ENCODE measurements at places on chromosomes 16 and 17.

- DNase-seq, result no peak
Measured at GRCh38 chr17:31202968-31203367, 94.1 kb downstream of the OMG start.

DNA sequence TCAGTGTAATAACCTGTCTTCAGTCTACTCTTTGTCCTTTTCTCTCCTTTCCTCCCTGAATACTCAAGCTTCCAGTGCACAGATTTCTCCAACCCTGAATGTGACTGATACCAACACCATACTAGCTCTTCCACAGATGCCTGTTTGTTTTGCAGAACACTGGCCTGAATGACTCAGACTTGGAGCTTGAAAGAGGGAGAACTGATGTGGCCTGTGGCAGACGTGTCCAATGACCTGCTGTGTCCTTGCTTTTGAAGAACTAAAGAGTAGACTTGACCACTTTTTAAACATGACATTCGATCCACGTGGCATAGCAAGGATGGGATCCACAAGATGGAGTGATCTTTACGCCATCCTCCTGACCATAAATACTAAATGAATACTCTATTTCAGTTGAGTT lies 361.0 kb downstream of the WWOX start:
- DNase-seq, result no peak

- no peak for DNase-seq
Measured at GRCh38 chr16:2048116-2048543, 345 bp downstream of the TSC2 start.

DNA sequence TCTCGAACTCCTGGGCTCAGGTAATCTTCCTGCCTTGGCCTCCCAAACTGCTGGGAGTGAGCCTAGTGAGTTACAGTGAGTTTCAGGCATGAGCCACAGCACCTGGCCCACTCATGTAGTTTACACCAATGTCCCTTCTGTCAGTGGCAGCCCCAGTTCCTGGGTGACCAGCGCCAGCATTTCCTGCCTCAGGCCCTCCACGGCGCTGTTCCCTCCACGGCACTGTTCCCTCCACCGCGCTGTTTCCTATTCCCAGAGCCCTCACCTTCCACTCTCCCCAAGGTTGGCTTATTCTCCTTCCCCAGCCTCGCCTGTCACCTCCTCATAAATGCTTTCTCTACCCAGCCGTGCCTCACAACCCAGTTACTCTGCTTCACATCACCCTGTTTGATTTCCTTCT lies 32.6 kb downstream of the ITGAE start:
- DNase-seq, result no peak

DNA sequence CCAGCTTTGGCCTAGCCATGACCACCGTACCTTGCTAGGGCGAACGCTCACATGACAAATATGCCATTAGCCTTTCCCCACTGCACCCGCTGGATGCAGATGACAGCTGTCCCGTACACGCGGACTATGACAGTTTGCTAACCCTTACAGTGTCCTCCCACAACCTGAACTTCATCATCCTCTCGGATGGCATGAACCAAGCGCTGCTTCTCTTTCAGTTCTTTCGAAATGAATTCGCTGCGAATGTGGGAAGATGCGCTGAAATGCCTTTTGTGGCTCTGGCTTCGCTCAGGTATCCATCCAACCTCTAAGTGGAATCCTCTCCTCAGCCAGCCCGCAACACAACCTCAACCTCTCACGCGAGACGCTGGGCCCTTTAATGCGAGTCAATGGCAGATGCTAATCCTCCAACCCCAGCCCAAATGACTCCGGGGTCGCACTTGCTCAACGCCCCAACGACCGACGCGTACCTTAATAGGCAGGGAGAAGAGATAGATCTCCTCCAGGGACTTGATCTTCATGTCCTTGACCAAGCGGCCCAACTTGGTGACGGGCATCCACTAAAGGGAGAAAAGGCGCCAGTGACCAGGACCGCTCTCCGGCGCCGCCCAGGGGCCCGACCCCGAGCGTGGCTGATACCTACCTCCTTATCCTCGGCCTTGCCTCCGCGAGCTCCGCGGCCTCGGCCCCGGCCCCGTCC lies 670 bp downstream of the RPS2 start:
- DNase-seq, result no peak

DNA sequence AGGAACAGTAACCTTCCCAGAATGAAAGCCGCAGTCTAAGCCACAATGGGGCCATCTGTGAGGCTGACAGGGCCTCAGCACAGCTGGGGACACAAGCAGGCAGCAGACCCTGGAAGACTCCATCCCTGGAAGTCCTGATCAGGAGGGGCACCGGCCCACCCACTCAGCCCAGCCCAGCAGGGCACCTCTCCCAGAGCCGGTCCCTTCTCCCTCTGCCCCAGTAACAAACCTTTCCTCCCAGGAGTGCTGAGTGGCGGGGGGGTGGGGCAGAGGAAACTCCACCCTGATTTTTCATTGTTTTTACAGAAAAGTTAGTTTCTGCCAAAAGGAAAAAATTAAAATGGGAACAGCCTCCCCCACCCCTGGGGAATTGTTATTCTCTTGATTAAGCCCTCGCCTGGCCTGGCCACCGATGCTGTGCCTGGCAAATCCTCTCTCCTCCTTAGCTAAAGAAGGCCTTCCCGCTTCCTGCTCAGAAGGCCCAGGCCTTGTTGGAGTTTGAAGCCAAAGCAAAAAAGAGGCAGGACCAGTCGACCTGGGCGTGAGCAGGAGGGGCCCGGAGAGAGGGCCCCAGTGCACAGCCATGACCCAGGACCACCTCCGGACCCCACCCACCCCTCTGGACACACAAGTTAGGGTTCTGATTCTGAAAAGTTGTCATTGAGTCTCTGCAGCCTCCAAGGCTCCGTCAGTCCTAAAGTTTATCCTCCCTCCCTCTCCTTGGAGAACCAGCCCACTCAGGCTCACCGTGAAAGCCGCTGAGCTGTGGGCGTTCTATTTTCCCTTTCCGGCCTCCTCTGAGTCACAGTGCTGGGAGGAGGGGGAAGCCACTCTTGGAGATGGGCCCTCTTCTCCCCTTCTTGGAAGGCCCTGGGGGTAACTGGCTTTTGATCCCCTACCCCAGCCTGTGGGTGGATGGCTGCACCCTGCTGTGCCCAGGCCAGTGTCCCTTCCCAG lies 128.4 kb upstream of the TNRC6C start:
- DNase-seq, result no peak

- no peak for DNase-seq
Measured at GRCh38 chr16:88747588-88748301, 37.3 kb downstream of the PIEZO1 start.

DNA sequence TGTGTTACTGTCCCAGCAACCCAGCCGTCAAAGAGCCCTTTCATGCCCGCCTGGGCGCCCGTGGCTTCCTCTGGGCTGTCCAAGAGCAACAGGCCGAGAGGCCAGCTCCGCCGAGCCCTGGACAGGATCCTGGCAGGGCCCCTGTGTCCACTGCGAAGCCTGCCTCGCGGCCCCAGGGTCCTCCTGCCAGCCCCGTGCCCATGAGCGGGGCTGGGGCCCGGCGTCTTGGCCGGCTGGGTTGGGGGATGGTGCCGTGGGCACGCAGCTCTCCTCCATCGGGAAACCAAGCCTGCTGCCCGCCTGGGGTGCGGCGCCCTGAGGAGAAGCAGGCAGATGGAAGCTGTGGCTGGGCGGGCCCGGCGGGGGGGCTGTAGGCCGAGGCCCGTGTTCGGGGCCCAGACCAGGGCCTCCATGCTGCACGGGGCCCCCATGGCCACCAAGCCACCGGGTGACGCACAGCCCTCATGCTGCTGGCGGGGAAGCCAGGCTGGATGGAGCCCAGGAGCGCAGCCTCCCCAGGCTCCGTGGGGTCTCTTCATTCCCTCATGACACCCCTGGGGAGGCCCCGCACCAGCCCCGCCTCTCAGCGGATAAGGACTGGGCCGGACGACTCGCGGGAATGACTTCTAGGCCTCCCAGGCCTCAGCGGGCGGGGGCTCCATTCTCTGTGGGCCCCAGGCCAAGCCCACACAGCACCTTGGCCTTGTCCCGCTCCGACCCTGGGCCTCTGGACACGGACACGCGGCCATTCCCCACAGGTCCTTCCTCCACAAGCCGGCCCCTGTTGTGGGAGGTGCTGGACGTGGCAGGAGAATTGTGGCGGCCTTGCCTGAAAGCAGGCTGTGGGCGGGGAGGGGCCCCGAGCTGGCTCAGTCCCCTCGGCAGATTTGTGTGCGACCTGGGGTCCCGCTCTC lies at the start of gene C1QTNF8:
Gene C1QTNF8, minus strand, starts transcription at position 76 of the 914 bp plus-strand sequence. CDS start 1,322 bp downstream, outside the sequence.
- no peak for DNase-seq

- no peak for DNase-seq
Measured at GRCh38 chr16:1159973-1160772, 7.3 kb downstream of the CACNA1H start.

- no peak for DNase-seq
Measured at GRCh38 chr17:75628425-75628824, 4.8 kb upstream of the SMIM5 start.

DNA sequence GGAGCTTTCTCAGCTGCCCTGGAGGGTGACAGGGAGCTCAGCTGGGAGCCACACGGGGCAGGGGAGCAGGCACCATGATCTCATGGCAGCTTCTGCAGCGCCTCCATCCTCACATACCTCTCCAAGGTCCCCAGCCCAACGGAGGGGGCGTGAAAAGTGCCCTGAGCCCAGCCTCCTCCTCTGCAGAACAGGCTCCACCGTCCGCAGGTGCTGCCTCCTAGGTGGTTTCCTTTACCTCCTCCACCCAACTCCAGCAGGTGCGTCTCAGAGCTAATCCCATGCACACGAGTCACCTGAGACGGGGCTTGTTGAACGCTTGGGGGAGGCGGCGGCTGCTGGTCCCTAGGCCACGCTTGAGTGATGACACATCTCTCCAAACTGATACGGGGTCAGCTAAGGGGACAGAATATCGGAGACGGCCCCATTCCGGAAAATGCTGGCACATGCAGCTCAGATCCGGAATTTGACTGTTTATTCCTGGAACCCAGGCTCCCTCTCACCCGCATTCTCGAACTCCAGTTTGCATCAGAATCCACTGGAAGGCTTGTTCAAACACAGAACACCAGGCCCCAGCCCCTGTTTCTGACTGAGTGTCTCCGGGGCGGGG lies 387 bp upstream of the SLC38A8 start:
- DNase-seq, result no peak

GRCh38 chr17:37711113-37711512 lies 33.7 kb downstream of the HNF1B start:
- no peak for DNase-seq

DNA sequence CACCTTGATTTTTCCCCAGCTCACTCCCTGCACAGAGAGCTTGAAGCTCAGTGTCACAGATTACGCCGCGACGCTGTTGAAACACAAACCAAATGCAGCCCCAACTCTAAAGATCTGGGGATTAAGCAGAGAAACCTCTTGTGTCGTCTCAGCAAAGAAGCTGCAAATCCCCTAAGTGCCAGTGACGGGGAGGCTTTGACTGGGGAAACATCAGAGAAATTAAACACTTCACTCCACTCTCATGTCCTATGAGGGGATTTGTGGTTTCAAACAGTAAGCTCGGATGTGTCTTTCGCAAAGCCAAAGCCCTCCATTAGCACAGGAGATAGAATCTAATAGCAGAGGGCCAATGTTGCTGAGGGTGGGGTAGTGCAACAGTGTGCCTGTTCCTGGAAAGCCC lies 233.7 kb downstream of the HS3ST4 start:
- DNase-seq, result no peak

GRCh38 chr16:16080465-16081065 lies 131.1 kb downstream of the ABCC1 start:
- no peak for DNase-seq

GRCh38 chr17:39073916-39074315 lies 77.5 kb downstream of the PLXDC1 start:
- DNase-seq, result no peak

- no peak for DNase-seq
Measured at GRCh38 chr16:50999181-50999580, 151.9 kb downstream of the SALL1 start.

DNA sequence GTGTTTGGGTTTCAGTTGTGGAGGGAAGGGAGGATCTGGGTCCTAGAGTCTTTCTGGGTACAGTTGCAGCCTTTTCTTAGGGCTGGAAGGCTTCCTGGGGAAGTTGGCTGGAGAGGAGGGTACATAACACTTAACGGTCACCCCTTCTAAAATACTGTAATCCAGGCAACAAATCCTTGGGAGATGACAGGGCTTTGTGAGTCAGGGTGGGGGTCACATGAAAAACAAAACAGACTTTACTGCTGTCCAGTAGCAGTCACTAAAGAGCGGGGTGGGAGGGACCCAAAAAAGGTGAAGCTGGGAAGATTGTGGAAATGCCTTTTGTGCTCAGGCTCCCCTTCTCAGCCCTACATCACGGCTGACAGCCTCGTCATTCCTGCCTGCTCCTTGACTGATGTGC lies 6.3 kb downstream of the SAP30BP start:
- DNase-seq, result no peak

GRCh38 chr16:71726476-71727315 lies 2.2 kb upstream of the PHLPP2 start:
- no peak for DNase-seq

DNA sequence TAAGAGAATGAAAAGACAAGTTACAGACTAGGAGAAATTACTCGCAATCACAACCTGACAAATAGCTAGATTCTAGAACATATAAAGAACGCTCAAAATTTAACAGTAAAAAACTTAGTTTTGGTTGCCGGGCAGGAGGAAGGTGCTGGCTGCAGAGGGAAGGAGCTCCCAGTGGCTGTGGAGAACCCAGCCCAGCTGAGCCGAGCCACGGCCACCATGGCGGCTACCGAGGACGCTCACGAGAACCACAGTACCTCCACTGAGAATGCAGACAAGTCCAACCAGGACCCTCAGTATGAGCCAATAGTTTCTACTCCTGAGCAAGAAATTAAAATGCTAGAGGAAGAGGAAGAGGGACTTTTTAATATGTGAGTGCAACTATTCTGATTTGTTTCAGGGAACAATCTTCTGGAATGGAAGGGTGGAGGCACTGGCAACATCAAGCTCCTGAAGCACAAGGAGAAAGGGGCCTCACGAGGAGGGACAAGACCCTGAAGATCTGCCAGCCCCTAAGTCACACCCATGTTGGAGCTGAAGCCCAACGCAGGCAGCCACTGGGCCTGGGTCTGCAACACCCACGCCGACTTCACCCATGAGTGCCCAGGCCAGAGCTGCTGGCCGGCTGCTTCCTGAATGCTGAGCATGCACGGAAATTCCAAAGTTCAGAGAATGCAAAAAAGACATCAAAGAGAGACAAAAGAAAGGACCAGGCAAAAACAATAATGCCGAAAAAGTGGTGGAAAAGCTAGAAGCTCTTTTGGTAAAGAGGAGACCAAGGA lies 55.0 kb downstream of the DNAH17 start:
- no peak for DNase-seq

- no peak for DNase-seq
Measured at GRCh38 chr17:19833914-19834313, 33.8 kb downstream of the ULK2 start.
